ENCODE measurements at places on chromosomes 16 and 17.

GRCh38 chr16:25013751-25014499 lies 1.2 kb downstream of the ARHGAP17 start:
- peak; percentile 27 for DNase-seq

DNA sequence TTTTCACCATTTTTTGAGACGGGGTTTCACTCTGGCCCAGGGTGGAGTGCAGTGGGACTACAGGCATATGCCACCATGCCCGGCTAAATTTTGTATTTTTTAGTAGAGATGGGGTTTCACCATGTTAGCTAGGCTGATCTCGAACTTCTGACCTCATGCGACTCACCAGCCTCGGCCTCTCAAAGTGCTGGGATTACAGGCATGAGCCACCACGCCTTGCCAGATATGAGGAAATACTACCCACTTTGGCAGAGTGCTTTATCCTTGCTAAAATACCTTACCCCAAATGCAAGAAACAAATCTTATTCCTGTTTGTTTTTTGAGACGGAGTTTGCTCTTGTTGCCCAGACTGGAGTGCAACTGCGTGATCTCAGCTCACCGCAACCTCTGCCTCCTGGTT lies 62.9 kb upstream of the MGAT5B start:
- no peak for DNase-seq

DNA sequence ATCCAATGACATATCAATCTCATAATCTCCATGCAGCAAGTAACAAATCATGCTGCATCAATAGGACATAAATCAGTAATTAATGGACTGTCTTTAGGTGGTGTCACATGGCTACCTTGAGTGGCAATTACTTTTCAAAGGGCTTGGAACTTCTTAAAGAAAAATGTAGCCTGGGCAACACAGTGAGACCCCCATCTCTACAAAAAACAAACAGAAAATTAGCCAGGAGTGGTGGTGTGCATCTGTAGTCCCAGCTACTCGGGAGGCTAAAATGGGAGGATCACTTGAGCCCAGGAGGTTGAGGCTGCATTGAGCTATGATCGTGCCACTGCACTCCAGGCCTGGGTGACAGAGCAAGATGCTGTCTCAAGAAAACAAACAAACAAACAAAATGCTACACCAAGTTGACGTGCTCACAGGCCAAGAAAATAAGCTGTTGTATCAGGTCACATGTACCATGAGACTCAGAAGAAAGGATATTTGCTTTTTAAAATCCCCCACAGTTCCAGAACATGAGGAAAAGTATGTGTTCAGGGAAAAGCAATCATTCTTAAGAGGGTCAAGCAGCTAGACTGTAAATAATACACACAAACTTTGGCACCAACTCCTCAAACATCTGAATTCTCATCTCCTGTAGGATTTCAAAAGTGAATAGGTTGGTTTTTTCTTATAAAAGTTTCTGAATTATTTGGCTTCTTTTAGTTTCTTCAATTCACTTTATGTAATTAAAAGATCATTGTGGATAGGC lies 23.8 kb upstream of the ERN1 start:
- DNase-seq = no peak

- no peak for DNase-seq
Measured at GRCh38 chr16:56353054-56353921, 72.1 kb downstream of the AMFR start.

- DNase-seq = no peak
Measured at GRCh38 chr16:56246051-56246817, 54.9 kb downstream of the GNAO1 start.

GRCh38 chr16:4200000-4200780 lies 41.7 kb downstream of the SRL start:
- DNase-seq = peak; percentile 28

GRCh38 chr17:27469256-27469655 lies 13.0 kb downstream of the KSR1 start:
- no peak for DNase-seq

- DNase-seq = no peak
Measured at GRCh38 chr16:6335072-6335471, 997.6 kb upstream of the RBFOX1 start.

DNA sequence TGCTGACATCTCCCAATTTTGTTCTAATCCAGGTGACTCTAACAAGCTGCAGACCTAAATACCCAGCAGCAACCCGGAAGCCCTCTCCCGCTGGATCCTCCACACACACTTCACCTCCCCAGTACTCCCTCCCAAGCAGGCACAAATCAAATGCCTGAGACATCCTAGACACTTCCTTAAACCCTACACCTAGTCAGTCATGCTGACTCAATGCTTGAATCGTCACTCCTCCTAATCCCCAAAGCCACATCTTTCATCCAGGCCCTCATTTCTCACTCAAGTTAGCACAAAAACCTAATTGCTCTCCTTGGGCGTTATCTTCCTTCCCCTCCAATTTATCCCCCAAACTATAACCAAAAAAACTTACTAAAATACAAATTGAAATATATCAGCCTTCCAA lies 32.7 kb downstream of the CMC2 start:
- no peak for DNase-seq

DNA sequence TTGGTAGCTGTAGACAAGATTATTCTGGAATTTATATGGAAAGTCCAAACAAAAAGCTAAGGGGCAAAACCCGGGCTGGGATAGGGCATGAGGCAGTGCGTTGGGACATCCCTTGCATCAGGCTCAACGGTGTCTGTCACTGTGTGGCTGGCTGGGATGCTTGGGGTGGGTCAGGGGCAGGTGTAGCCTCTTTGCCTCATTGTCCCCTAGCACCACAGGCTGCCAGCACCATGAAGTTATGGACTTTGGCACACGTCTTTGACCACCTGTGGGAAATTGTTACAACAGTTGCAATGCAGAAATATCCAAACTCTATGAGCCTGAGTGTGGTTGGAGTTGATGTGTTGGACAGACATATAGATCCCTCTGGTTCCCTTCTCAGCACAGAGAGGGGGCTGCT lies 32.8 kb upstream of the MARCHF10 start:
- no peak for DNase-seq

DNA sequence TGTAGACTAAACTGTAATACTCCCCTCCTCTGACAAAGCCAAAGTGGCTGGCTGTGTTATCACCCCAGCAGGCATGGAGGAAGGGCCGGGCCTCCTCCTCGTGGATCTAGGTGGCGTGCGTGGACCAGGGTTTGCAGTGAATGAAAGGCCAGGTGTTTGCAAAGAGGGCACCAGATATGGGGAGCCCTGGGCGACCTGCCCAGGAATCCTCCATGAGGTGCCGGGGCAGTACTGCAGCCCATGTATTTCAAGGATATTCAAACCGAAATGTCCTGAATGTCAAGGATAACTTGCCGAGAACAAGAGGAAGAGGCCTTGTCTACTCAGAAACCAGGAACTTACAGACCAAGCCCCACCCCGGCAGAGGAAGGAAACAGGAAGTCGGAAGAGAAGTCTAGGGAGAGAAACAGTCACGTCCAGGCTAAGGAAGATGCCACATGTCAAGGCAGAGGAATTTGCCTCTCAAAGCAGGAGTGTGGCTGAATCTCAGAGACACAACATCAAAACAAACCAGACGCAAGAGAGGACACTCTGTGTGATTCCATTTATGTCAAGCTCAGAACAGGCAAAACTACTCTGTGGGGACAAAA lies 13.7 kb upstream of the OSGIN1 start:
- no peak for DNase-seq

DNA sequence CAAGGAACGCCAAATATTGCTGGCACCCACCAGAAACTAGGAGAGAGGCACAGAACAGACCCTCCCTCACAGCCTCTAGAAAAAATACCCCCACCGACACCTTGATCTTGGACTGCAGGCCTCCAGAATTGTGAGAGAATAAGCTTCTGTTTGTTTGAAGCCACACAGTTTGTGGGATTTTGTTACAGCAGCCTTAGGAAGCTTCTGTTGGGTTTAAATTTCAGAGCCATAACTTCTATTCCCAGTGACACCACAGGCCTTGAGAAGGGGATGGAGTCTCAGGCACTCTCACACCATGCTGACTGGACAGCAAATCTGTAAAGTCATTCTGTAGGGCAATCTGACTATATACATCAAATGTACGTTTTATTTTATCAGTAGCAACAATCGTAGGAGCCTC lies 38.6 kb downstream of the RNF112 start:
- DNase-seq = no peak

DNA sequence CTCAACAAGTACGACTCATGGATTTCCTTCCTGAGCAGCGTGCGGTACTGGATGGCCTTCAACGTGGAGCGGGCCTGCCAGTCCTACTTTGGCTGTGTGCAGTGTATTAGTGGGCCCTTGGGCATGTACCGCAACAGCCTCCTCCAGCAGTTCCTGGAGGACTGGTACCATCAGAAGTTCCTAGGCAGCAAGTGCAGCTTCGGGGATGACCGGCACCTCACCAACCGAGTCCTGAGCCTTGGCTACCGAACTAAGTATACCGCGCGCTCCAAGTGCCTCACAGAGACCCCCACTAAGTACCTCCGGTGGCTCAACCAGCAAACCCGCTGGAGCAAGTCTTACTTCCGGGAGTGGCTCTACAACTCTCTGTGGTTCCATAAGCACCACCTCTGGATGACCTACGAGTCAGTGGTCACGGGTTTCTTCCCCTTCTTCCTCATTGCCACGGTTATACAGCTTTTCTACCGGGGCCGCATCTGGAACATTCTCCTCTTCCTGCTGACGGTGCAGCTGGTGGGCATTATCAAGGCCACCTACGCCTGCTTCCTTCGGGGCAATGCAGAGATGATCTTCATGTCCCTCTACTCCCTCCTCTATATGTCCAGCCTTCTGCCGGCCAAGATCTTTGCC lies 9.0 kb downstream of the HAS3 start:
- DNase-seq = no peak

- DNase-seq = no peak
Measured at GRCh38 chr17:34653511-34653910, 74.1 kb downstream of the TMEM132E start.

- no peak for DNase-seq
Measured at GRCh38 chr17:45341533-45342158, 24.8 kb upstream of the MAP3K14 start.

- DNase-seq = no peak
Measured at GRCh38 chr17:62707425-62707739, 79.9 kb downstream of the MRC2 start.

DNA sequence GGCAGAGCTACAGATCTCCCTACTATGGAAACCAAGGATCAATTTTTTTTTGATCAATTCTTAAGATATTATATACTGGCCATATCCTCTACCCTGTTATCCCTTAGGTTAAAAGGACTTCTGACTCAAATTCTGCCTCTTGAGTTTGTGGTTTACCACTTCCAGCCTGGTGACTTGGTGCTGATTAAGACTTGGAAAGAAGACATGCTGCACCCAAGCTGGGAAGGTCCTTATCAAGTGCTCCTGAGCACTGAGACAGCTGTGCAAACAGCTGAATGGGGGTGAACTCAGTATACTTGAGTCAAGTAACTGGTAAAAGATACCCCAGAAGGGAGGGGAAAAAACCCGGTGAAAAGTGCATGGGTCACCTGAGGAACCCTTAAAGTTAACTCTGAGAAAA lies 20.5 kb upstream of the SPACA3 start:
- no peak for DNase-seq

DNA sequence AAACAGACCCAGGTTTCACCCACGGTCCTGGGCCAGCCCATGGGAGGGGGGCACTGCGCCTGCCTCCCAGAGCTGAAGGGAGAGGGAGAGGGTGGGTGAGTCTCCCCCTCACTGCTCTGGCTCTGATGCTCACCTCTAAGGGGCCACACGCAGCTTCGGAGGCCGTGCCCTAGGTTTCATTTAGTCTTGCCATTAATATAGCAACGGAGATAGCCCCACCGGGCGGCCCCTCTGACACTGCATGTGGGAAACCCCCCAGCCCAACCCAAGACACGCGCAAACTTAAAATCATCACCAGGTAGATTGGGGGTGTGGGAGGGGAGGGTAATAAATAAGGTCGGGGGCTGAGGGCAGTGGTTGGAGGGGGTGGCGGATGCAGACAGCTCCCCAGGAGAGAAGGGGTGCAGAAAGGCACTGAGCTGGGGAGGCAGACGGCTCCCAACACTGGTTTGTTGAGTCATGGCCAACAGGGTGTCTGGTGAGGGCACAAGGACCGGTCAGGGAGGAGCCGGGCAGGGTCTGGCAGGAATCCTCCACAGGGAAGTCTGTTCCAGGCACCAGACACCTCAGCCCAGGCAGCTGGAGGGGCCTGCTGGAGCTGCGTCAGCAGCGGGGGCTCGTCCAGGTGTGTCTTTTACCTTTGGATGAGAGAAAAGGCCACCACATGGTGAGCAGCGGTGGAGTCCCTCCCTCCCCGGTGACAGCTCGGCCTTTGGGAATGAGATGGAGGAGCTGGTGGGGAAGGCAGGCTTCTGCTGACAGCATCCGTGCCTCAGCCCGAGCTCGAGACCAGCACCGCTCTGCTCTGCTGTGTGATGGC lies 32.0 kb upstream of the DOC2B start:
- DNase-seq = no peak

DNA sequence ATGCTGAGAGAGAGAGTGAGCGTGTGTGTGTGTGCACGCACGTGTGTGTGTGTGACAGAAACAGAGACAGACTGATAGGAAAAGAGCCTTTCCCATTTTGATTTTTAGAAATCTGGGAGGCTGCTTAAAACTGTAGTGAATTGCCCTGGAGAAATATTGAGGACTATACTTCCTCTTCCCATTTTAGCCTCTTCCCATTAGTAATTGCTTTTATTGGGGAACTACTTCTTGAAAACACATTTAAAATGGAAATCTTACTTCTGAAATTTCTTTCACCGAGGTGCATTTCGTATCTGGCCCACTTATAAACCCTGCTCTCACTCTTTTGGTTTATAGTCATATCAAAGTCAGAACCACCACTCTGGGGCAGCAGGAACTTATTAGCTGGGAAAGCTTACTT lies 47.1 kb downstream of the NUP93 start:
- DNase-seq = no peak

- no peak for DNase-seq
Measured at GRCh38 chr17:76844846-76845245, 23.4 kb upstream of the MGAT5B start.

GRCh38 chr16:89749637-89750036 lies 28.3 kb downstream of the ZNF276 start:
- no peak for DNase-seq

- DNase-seq = no peak
Measured at GRCh38 chr17:45719335-45720071, 64.6 kb upstream of the CRHR1 start.

- peak; percentile 86 for DNase-seq
Measured at GRCh38 chr17:30363715-30364202, 15.0 kb upstream of the CPD start.

DNA sequence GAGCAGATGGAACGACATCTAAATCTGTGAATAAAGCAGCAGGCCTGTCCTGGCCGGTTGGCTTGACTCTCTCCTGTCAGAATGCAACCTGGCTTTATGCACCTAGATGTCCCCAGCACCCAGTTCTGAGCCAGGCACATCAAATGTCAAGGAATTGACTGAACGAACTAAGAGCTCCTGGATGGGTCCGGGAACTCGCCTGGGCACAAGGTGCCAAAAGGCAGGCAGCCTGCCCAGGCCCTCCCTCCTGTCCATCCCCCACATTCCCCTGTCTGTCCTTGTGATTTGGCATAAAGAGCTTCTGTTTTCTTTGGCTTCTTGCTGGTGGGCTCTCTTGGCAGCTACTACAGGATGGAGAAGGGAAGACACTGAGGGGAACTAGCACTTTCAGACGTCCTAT lies 4.1 kb upstream of the RSAD1 start:
- no peak for DNase-seq

Data from CD4-positive, alpha-beta T cell treated with Interferon alpha-2 for 1 hour (primary cell).